Stimulated activated CD4-positive, alpha-beta T cell treated with anti-CD3 and anti-CD28 coated beads, TNF-alpha, amount 100 ng/mL, for 1 hour (primary cell): ENCODE measurements at places on chromosomes 1 and 21.
A peak's percentile ranks its signal among the peaks of the same experiment; 100 is the strongest.

GRCh38 chr1:21687081-21687529, 17.9 kb upstream of the RAP1GAP start:
- DNase-seq = no peak

DNA sequence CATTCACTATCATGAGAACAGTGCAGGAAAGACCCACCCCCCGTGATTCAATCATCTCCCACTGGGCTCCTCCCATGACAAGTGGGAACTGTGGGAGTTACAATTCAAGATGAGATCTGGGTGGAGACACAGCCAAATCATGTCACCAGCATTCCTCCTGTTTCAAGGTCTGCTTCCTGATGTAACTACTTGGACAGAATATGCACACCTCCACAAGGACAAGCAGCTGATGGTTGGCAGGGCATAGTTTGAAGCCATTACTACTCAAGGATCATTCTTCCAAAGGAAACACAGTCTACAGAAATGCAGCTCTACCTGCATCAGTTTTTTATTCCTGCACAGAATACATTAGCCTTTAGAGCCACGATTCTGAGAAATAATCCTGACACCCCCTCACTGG, 28.5 kb upstream of the RNF2 start:
- no peak for DNase-seq

DNA sequence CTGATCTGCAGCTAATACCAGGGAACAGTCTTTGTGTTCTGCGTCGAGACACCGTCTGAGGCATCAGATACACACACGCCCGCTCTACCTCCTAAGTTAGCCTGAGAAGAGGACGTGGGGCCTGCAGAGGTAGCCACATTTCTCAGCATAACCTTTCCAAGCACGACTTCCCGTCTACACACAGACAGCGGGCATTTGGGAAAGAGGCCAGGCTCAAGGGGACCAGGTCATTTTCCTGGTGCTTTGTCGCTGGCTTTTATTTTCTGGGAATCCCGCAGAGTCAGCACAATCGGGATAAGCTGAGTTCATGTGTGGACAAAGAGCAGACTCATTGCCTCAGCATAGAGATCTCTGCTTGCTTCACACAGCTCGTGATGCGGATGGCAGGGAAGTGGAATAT, 72.5 kb upstream of the SMYD2 start:
- no peak for DNase-seq

DNA sequence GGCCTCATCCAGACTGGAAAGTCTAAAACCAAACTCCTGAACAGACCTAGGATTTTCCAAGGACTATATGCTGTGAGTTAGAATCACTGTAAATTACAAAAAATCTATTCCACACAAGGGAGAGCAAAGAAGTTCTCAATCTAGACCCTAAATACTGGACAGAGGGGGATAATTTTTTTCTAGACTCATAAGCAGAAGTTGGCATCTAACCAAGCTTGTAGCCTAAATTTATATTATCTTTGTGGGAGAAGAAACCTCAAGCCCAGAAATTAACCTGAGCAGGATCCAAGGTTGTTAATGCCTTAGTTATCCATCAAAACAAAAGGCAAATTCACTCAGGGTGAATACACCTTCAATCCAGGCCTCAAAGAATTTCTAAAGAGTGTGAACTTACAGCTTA, 290.2 kb downstream of the SMYD3 start:
- no peak for DNase-seq

GRCh38 chr1:110053552-110054428, 16.7 kb downstream of the ALX3 start:
- DNase-seq = peak; percentile 72

DNA sequence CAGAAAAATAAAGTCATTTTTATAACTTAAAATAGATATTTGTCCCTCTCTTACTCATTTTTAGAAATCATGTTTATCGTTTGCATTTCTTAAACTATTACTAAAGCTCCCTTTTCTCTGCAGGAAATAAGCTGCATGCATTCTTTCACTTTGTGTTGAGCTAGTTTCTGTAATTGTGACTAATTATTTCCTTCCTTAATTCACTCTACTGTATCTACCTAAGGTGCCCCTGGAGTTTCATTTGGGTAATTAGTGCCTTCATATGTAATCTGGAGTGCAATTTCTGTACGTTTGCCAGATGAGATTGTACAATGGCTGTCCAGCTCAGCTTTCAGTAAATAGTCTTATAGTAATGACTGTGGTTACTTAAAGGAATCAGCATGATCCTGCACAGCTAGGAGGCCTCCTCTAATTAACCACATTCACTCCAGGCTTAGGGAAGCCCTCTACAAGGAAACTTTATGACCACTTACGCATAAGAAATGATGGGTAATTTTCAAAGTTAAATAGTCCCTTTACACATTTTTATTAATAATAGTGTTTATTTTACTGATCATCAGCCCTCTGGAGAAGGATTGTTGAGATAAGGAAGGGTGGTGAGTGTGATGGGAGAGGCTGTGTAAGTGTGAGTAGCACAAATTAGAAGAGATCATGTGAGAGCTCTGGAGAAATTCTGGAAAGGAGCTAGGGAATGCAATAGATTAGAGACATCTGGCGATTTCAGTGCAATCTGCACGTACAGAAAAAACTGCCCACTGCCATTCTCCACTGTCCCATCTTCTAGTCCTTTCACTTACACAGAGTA, 86.8 kb downstream of the LRRC8C start:
- no peak for DNase-seq

DNA sequence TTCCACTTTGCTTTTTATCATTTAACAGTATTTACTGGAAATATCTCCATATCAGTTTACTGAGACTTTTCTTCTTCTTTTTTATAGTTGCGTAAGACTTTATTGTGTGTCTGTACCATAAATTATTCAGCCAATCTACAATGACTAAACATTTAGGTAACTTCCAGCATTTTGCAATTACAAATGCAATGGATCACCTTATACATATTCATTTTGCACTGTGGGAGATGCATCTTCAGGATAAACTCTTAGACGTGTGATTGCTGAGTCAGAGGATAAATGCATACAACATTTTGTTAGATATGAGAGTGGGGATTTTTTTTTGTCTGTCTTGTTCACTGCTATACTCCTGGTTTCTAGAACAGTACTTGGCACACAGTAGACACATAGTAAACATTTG, 95.7 kb upstream of the GCLM start:
- DNase-seq = no peak

DNA sequence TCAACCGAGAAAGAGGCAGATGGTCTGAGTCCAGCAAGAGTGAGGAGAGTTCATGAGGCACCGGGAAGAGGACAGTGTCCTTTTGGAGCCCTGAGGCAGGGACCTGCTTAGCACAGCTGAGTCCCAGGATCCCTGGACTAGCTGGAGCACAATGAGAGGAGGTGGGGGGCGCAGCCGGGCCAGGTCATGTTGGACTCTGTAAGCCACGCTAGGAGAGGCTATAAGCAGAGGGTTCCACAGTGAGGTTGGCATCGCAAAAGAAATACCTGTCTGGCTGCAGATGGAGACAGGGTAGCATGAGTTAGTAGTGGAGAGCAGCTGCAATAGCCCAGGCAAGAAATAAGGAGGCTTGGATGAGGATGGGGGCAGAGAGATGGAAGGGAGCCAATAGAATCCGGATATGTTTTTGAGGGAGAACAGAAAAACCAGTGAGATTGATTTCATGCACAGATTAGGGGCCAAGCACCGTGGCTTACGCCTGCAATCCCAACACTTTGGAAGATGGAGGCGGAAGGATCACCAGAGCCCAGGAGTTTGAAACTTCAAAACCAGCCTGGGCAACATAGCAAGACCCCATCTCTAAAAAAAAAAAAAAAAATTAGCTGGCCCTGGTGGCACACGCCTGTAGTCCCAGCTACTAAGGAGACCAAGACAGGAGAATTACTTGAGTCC, 98.2 kb downstream of the DHRS3 start:
- DNase-seq = no peak
